ENCODE measurements at places on chromosomes 7 and 10.
A peak's percentile ranks its signal among the peaks of the same experiment; 100 is the strongest.

DNA sequence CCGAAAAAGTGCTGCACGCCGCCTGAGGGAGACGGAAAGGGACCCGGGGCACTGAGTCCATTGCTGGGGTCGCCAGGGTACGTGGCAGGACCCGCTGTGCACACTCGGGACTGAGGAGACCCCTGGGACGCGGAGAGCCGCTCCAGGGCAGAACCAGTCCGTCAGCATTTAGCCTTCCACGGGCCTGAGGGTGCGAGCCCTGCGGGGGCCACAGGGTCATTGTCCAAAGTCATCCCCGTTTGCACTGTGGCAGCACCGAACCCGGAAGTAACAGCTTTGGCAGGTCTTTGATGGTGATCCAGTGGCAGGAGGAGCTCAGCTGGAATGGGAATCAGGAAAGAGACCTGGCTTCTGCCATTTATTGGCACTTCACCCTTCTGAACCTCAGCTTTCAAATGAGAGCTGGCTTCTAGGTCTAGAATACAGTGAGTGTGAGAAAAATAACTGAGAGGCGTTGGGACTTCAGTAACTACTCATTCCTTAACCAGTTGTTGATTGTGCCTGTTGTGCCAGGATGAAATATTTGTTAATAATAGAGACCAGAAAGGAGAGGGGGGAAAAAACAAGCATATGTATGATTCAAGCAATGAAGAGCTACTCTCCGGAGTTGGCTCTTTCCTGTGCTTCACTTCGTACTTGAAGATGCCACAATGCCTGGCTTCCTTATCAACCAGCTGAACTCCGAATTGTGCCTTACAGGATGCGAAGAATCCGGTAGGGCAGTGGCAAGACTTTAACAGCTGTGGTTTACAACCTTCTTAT, 811 bp upstream of the ARHGAP12 start:
- peak; percentile 17 for DNase-seq

DNA sequence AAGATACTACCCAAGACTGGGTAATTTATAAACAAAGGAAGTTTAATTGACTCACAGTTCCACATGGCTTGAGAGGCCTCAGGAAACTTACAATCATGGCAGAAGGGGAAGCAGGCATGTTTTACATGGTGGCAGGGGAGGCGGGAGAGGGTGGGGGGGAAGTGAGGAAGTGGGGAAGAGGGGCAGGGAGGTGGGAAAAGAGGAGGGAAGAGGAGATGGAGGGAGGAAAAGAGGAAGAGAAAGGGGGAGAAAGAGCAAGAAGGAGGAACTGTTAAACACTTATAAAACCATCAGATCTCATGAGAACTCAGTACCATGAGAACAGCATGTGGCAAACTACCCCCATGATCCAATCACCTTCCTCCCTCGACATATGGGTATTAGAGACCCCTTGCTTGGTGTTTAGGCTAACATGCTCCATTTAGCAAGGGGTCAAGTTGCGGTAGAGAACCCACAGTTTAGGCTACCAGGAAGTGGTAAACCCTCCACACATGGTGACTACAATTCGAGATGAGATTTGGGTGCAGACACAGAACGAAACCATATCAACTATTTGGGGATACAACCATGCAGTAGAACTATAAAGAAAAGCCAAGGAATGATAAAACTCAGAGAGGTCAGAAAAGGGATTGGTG, 3.5 kb upstream of the LMBR1 start:
- no peak for DNase-seq

DNA sequence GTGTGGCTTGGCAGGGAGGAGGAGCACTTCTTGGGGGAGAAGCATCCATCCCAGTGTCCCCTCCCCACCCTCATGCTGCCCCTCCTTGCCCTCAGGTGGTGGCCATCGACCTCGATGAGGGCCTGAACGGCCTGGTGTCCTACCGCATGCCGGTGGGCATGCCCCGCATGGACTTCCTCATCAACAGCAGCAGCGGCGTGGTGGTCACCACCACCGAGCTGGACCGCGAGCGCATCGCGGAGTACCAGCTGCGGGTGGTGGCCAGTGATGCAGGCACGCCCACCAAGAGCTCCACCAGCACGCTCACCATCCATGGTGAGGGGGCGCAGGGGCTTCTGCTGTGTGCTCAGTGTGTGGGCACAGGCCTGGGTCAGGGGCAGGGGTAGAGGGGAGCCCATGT, 14.8 kb downstream of the C10orf105 start:
- no peak for DNase-seq

GRCh38 chr7:100572949-100573675, 588 bp downstream of the SAP25 start:
- no peak for DNase-seq

DNA sequence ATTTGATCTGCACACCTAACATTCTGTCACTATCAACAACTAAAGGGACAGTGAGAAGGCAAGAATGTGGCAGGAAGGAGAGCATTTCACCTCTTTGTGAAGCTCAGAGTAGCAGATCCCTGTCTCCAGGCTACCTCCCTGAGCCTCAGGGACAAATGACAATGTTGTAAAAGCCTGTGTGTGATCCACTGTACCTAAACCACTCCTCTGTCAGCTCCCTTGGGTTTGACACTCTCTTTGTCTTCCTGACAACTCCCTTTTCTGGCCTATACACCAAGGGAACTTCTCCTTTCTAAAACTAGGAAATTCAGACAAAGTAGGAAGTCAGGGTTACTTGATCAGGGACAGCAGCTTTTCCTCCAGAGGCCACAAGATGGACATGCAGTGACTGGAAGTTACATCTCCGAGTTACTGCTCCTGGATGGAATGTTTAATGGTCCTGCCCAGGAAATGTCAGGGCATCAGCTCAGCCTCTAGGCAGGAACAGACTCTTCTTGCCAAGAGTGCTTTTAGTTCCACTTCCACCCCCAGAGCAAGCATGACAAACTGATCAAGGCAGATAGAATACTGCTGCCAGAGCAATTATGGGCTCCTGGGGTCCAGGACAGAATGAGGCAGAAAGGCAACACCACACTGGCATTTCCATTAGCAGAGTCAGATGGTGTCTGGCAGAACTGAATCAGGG, 1014.5 kb upstream of the LRRTM3 start:
- no peak for DNase-seq

DNA sequence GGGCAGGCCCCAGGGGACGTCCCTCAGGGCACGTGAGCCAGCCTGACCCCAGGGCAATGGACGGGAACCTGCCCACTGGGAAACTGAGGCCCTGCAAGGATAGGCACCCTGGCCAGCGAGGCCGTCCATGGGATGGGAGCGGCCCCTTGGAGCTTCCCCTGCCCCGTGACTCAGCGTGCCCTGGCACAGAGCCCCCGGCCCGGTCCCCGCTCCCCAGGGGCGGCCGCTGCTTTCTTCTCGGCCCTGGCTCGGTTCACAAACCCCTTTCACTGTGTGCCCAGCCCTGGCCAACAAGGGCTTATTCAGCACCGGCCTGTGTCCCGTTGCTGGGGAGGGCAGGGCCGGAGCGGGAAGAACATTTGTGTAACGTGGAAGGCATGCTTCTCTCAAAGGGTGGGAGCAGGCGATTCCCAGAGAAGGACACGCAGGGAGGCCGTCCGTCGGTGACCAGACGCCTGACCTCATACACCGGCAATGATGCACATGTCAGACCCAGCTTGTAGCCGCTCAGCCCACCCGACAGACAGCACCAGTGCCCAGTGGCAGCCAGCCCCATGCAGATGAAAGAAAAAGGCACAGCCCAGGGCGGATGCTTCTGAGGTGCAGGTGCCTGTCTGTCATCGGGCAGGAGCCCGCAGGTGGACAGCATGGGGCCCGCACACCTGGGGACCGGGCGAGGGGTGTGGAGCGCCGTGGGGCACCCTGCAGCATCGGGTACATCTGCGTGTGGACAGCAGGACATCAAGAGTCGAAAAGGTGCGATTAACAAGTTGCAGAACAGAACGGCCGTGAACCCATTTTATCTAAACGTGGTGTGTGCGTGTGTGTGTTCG, 94.5 kb downstream of the PDGFA start:
- no peak for DNase-seq

DNA sequence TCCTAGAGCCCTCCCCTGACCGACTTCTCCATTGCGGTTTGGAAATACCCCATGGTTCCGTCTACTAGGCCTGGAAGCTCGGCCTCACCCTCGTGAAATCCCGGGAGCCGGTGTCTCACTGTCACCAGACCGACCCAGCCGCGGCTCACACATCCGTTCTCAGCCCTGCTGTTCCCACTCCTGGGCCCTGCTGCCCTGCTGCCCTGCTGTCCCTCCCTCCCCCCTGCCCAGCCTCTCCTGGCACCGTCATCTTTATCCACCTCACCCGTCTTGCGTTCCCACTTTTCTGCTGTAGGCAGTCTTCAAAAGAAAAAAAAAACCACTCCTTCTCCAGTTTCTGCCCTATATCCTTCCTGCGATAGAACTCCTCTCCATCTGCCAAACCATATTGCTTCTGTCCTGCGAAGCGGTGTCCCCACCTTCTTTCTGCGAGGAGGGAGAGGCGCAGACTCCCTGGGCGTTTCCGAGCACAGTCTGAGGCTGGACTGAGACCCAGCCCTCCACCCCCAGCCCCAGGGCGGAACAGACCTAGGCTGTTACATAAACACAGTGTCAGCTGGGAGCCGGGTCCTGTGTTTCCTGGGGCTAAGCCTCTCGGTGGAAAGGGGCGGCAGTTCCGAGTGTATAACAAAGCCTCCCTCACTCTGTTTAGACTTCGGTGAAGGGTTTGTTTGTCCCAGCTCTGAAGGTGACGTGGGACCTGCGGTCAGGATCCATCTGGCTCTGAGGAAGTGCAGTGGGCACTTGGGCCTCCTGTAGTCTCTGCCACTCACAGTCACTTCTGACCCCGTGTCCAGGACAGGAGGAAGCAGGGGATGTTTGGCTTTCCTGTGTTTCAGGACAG, 2.8 kb downstream of the AGAP3 start:
- peak; percentile 39 for DNase-seq

GRCh38 chr10:80509108-80509402, 28.6 kb upstream of the SH2D4B start:
- no peak for DNase-seq

DNA sequence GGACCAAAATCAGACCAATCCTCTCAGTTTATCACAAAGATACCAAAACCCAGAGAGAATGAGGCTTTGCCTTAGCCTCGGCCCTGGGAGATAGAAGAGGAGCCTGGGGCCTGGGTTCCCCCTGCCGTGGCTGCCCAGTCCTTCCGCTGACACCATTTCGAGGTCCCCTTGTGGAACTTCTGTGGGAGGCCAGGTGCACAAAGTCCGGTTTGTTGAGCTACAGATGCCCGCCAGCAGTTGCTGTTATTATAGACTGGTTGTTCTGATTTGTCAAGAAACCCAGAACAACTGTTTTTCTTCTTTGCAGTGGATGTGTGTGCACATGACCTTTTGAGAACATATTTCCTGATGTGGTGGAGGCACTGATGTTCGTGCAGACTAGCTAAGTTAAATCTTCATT, 47.6 kb downstream of the CUX1 start:
- no peak for DNase-seq

DNA sequence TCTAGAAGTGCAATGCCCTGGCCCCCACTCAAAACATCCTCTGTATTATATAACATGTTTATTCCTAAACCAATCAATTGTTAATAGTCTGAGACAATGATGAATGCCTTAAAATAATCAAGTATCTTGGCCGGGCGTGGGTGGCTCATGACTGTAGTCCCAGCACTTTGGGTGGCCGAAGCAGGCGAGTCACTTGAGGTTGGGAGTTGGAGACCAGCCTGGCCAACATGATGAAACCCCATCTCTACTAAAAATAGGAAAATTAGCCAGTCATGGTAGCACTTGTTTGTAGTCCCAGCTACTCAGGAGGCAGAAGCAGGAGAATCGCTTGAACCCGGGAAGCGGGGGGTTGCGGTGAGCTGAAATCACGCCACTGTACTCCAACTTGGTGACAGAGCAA, 29.4 kb upstream of the CACNA2D1 start:
- DNase-seq = no peak

DNA sequence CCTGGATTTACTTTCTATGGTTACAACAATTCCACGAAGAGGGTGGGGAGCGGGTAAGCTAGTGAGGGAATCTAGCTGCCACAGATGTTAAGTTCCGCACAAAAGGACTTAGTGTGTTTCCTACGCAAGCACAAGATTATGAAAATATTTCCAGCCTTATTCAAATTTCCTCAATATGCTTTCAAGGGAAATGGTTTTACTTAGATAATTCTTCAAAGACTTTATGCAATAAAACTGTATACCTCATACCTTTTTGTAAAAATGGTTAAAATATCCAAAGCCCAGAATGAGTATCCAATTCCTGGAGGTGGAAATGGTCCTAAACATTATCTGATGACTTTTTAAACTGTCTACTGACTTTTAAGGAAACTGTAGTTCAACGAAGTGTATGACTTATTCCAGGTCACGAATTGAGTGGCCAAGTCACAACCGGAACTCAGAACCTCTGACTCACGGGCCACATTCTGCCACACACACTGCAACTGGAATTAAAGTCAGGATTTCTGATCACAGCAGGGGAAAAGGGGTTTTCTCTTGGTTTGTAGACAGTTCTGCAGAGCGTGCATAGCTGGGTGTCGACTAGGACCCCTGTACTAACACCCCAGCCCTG, 20.2 kb upstream of the INSIG1 start:
- no peak for DNase-seq

DNA sequence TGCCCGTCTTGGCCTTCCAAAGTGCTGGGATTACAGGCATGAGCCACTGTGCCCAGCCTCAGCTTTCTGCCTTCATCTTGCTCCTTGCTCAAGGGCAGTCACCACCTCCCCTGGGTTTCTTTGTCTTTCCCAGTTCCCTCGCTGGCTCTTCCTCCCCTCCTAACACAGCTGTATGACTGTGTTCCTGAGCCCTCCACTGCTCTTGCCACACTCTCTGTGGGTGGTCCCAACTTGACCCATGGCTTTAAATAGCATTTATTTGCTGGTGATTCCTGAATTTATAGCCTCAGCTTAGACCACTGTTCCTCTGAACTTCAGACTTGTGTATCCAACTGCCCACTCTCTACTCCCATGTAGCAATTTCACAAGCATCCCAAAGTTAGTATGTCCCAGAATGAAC, 181.3 kb downstream of the BAMBI start:
- DNase-seq = no peak

DNA sequence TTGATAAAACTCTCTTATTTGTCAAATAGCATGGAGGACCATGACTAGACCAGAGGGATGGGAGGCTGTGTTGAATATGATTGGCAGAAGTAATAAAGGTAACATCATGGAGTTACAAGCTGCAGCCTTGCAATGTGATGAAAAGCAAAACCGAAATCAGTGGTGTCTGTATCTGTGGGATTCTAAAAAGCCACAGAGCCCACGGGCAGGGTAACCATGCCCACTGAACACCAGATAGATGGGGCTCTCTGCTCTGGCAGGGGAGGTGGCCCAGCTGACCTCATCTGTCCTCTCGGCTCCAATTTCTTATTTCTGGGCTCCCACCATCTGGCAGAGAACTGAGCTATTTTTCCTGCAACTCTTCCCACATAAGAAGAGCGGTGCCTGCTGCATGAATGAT, 1072.2 kb downstream of the GATA3 start:
- DNase-seq = no peak

- DNase-seq = no peak
Observed at GRCh38 chr7:57437581-57437980, 12.4 kb upstream of the ZNF716 start.

DNA sequence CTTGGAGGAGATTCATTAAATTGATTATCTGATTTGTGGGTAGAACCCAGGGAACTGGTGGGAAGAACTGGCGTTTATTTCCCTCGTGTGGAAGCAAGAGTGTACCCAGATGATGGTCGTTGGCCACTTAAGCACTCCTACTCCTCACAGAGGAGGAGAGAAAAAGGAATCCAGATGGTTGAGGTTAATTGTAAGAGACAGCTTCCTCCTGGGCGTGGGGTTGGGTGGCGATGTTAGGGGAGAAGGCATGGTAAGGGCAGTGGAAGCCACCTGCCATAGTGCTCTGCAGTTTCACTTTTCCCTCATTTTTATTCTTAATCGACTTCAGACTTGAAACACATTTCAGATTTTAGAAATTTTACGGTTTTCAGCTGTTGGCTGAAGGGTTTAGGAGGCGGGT, 104.1 kb downstream of the DOCK1 start:
- no peak for DNase-seq

Data from CD4-positive, alpha-beta T cell treated with Interleukin-21 for 1 hour (primary cell).